ENCODE measurements at places on chromosomes 2 and 18. TPM values are rescaled to one million over a fixed set of nuclear protein-coding genes. Genes with fewer than 3 reads are reported as not detected.

Gene PLCL1
- 7.1 TPM for total RNA-seq

Gene FLACC1
- 1.6 TPM for total RNA-seq

Gene KCNS3
- total RNA-seq, result 65.4 TPM

Gene ING5
- total RNA-seq, result 52.4 TPM

Gene COLEC12
- total RNA-seq, result 1.4 TPM

Gene TUBB8B
- not detected for total RNA-seq

Gene ZNF385B
- 6.0 TPM for total RNA-seq

Gene FIGN
- 1.3 TPM for total RNA-seq

Gene OTOS
- total RNA-seq, result not detected

GRCh38 chr2:219643084-219643473 lies 15.6 kb downstream of the SLC4A3 start:
- no peak overlapping the region for H3K4me3 ChIP-seq
- H3K36me3 ChIP-seq, result no peaks in the 10 kb centered on the region
- H3K27me3 ChIP-seq, result peaks cover 3% of the 10 kb centered on the region

- no peak for DNase-seq
- H3K27ac ChIP-seq, result peak overlapping the region; percentile 87
- no peak overlapping the region for H3K4me3 ChIP-seq
- peaks cover 64% of the 10 kb centered on the region for H3K4me1 ChIP-seq
- no peaks in the 10 kb centered on the region for H3K36me3 ChIP-seq
These were observed 31.7 kb downstream of the LPIN2 start for GRCh38 chr18:2981212-2981728.

DNA sequence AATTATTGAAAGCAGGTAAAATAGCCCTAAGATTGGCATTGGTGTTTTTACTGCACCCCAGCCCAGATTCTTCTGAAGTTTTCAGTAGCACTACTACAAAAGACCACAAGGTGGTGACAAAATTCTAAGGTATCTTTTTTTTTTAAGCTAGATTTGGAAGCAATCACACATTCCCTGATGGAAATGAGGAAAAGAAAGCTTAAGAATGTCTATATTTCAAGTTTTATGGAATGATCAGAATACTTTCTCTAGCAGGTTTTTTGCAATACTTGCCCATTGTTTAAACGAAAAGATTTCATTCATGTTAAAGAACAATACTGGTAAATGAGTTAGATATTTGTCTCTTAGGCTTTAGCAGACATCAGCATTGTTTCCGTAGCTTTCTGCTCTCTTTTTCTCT lies 32.1 kb upstream of the ZNF638 start:
- no peaks in the 10 kb centered on the region for H3K27me3 ChIP-seq
- DNase-seq, result no peak
- H3K36me3 ChIP-seq, result no peaks in the 10 kb centered on the region
- H3K4me1 ChIP-seq, result no peaks in the 10 kb centered on the region

DNA sequence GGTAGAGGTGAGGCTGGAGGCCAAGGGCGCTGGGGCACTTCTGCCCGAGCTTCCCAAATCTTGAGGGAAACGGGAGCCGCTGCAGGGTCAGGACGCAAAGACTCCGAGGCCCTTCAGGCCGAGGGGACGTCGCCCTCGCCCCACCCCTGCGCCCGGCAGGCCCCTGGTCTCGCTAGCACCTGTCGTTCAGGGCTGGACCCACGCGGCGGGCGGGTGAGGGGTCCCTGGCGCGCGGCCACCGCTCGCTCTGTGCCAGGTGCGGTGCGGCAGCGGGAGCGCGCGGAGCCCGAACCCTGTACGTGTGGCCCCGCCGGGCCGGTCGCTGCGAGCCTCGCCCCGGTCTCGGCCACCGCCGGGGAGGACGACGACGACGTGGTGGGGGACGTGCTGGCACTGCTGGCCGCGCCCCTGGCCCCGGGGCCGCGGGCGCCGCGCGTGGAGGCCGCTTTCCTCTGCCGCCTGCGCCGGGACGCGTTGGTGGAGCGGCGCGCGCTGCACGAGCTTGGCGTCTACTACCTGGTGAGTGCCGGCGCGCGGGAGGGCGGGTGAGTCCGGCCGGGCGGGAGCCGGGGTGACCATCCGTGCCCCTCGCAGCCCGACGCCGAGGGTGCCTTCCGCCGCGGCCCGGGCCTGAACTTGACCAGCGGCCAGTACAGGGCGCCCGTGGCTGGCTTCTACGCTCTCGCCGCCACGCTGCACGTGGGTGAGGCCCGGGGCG lies 4.9 kb downstream of the ERFE start:
- no peaks in the 10 kb centered on the region for H3K36me3 ChIP-seq
- H3K27ac ChIP-seq, result no peak overlapping the region
- H3K27me3 ChIP-seq, result peaks cover 52% of the 10 kb centered on the region
- no peak overlapping the region for H3K4me3 ChIP-seq
- no peak for DNase-seq

GRCh38 chr2:37802899-37803379 lies 122.1 kb upstream of the RMDN2 start:
- no peak overlapping the region for H3K4me3 ChIP-seq
- DNase-seq, result no peak
- peaks cover 4% of the 10 kb centered on the region for H3K4me1 ChIP-seq
- H3K36me3 ChIP-seq, result no peaks in the 10 kb centered on the region
- peak overlapping the region; percentile 50 for H3K27ac ChIP-seq
- H3K27me3 ChIP-seq, result no peaks in the 10 kb centered on the region

- H3K27ac ChIP-seq, result no peak overlapping the region
- no peak overlapping the region for H3K4me3 ChIP-seq
- no peak for DNase-seq
- no peaks in the 10 kb centered on the region for H3K36me3 ChIP-seq
- H3K27me3 ChIP-seq, result no peaks in the 10 kb centered on the region
- H3K4me1 ChIP-seq, result peaks cover 6% of the 10 kb centered on the region
These were observed 84.0 kb downstream of the DDX1 start for GRCh38 chr2:15675456-15676195.

DNA sequence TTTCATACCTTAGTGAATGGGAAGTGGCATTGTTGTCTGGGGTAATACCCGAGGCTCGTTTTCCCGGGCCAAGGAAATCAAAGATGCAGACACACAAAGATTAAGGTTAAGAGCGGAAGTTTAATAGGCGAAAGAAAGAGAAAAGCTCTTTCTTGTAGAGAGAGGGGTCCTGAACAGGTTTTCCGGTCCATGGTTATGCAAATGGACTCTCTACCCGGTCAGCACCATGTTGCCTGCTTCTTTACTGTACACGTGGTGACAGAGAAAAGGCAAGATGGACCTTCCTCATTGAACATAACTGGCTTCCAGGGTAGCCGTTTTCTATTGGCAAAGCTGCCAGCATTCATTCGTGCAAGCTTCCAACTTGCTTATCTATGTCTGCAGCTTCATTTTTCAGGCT lies 2063.5 kb downstream of the SUCLG1 start:
- H3K27ac ChIP-seq, result no peak overlapping the region
- H3K4me1 ChIP-seq, result no peaks in the 10 kb centered on the region
- no peak overlapping the region for H3K4me3 ChIP-seq
- H3K27me3 ChIP-seq, result no peaks in the 10 kb centered on the region
- no peaks in the 10 kb centered on the region for H3K36me3 ChIP-seq

GRCh38 chr2:72057308-72057707 lies 90.4 kb downstream of the CYP26B1 start:
- DNase-seq, result no peak
- H3K4me1 ChIP-seq, result no peaks in the 10 kb centered on the region
- H3K4me3 ChIP-seq, result no peak overlapping the region
- H3K27me3 ChIP-seq, result no peaks in the 10 kb centered on the region
- no peaks in the 10 kb centered on the region for H3K36me3 ChIP-seq

DNA sequence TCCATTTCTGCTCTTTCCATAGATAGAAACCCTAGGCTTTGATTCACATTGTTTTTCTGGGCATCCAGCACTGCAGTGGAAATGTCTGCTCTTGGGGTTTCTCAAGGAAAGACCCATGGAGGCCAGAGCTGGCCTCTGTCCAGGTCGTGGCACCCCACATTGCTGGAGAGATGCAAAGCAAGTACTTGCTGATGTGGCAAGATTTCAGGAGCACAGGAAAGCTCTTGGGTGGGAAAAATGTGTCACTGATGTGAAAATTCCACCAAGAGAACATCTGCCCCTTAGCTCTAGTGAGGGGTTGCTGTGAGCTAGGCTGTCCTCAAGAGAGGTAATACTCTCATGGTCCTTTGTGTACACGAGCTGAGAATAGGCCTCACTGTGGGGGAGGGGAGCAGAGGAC lies 156.1 kb upstream of the SIX3 start:
- no peak for DNase-seq
- H3K27ac ChIP-seq, result no peak overlapping the region
- no peaks in the 10 kb centered on the region for H3K27me3 ChIP-seq
- no peak overlapping the region for H3K4me3 ChIP-seq

- H3K27me3 ChIP-seq, result no peaks in the 10 kb centered on the region
- peaks cover 20% of the 10 kb centered on the region for H3K4me1 ChIP-seq
- no peaks in the 10 kb centered on the region for H3K36me3 ChIP-seq
- H3K27ac ChIP-seq, result peak overlapping the region; percentile 94
- peak; percentile 79 for DNase-seq
These were observed 1.6 kb downstream of the WDFY1 start for GRCh38 chr2:223943561-223944008.

GRCh38 chr2:211103989-211104388 lies 547.6 kb downstream of the CPS1 start:
- H3K27me3 ChIP-seq, result no peaks in the 10 kb centered on the region
- H3K4me3 ChIP-seq, result no peak overlapping the region
- DNase-seq, result peak; percentile 10
- H3K36me3 ChIP-seq, result no peaks in the 10 kb centered on the region
- H3K27ac ChIP-seq, result no peak overlapping the region

DNA sequence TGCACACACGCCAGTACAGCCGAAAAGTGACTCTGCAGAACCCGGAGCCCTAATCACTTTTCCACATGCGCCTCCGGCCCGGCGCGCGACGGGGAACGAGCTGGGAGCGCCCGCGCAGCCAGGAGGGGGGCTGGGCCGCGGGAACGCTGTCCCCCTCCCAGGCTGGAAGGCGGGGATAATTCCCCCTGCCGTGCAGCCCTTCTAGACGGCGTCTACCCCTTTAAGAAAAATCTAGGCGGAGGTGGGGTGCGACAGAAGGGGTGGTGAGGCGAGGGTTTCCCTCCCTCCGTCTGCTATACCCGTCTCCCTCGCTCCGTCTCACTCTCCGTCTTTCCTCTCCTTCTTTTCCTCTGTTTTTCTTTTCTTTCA lies 2.4 kb downstream of the CYP26B1 start:
- no peaks in the 10 kb centered on the region for H3K36me3 ChIP-seq
- peak overlapping the region; percentile 38 for H3K4me3 ChIP-seq
- peaks cover 44% of the 10 kb centered on the region for H3K4me1 ChIP-seq
- no peak for DNase-seq
- H3K27me3 ChIP-seq, result peaks cover 74% of the 10 kb centered on the region
- H3K27ac ChIP-seq, result peak overlapping the region; percentile 25

- H3K4me3 ChIP-seq, result no peak overlapping the region
- H3K27ac ChIP-seq, result no peak overlapping the region
- peaks cover 51% of the 10 kb centered on the region for H3K36me3 ChIP-seq
- H3K4me1 ChIP-seq, result peaks cover 5% of the 10 kb centered on the region
- no peaks in the 10 kb centered on the region for H3K27me3 ChIP-seq
- DNase-seq, result no peak
These were observed 7.8 kb downstream of the TMEM87B start for GRCh38 chr2:112062894-112063293.

DNA sequence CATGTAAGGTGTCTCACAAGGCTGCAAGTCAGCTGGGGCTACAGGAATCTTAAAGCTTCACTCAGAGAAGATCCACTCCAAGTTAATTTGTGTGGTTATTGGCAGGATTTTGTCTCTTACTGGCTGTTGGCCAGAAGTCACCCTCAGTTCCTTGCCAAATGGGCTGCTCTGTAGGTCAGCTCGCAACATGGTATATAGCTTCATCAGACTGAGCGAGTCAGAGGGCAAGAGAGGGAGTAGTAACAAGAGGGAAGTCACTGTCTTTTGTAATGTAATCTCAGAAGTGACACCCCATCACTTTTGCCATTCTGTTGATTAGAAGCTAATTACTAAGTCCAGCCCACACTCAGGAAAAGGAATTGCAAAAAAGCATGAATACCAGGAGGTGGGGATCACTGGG lies 119.5 kb downstream of the LRRTM1 start:
- H3K27me3 ChIP-seq, result no peaks in the 10 kb centered on the region
- H3K27ac ChIP-seq, result no peak overlapping the region
- no peak overlapping the region for H3K4me3 ChIP-seq
- no peak for DNase-seq
- no peaks in the 10 kb centered on the region for H3K4me1 ChIP-seq

GRCh38 chr18:46772357-46772756 lies 15.5 kb upstream of the ST8SIA5 start:
- H3K4me1 ChIP-seq, result no peaks in the 10 kb centered on the region
- H3K27ac ChIP-seq, result no peak overlapping the region
- H3K4me3 ChIP-seq, result no peak overlapping the region
- DNase-seq, result no peak
- H3K36me3 ChIP-seq, result no peaks in the 10 kb centered on the region

DNA sequence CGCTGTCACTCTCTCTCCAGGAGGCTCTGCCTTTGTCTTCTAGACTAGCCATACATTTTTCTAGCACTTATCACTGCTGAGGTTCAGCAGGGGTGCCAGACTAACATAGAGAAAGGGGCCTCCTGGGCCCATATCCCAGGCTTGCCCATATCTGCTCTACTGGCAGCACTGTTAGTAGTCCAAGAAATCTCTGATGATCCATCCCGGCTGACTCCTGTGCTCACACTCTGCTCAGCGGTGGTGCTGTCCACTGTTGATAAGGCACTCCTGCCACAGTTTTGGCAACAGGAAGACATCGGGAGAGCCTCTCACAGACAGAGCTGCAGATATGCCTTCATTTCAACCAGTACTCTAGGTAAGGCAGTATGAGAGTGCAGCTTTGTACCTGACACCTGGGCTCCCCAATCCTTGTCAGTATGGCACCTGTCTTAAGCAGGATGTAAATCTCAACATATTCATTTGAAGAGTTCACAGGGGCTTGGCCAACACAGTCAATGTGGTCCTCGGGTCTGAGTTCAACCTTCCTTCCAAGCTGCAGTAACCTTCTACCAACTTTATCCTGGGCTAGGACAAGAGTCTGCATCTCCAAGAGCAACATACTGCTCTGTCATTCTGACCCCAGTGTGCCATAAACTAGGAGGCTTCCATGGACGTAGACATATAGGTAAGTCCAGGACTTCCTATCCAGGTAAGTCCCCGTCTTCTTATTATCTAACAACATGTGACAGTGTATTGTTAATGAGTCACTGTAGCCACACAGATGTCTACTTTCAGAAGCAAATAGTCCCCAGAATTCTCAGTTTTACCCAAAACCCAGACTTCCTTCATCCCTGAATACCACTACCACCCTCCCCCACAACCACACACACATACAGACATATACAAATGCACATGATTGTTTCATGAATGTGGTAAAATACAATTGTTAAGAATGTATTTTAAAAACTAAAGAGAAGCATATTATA lies 16.2 kb downstream of the KLF7 start:
- DNase-seq, result no peak
- peaks cover 39% of the 10 kb centered on the region for H3K4me1 ChIP-seq
- no peaks in the 10 kb centered on the region for H3K36me3 ChIP-seq
- peak overlapping the region; percentile 14 for H3K27ac ChIP-seq
- no peaks in the 10 kb centered on the region for H3K27me3 ChIP-seq

Measured in transverse colon (tissue), 4 donors.